ENCODE measurements at places on chromosomes 3 and 15. TPM values are rescaled to one million over a fixed set of nuclear protein-coding genes. Genes with fewer than 3 reads are reported as not detected.

Gene RARRES1
- total RNA-seq: 0.66 TPM

Gene DYNLT2B
- 9.3 TPM for total RNA-seq

Gene FBXL22
- total RNA-seq: 0.13 TPM

Gene PLXND1
- 362 TPM for total RNA-seq

Gene NR2E3
- 0.27 TPM for total RNA-seq

Gene USP8
- 63.3 TPM for total RNA-seq

Gene LRRN1
- 0.07 TPM for total RNA-seq

Gene CAPN3
- 0.57 TPM for total RNA-seq

Gene MINAR1
- total RNA-seq: 1.1 TPM

Gene MYO5C
- 11.7 TPM for total RNA-seq

Gene HGD
- total RNA-seq: 0.13 TPM

Gene RGMA
- not detected for total RNA-seq

Gene PLA2G4E
- not detected for total RNA-seq
